Epithelial cell of alveolus of lung (primary cell): ENCODE measurements at places on chromosomes 6 and 20. TPM values are rescaled to one million over a fixed set of nuclear protein-coding genes. Genes with fewer than 3 reads are reported as not detected.

CAGE1 gene
- total RNA-seq = under 0.01 TPM in 1 of 2 replicates, not detected in the other

SYNDIG1 gene
- 0.78 and 1.8 TPM in 2 replicates for total RNA-seq

MUCL3 gene
- total RNA-seq = not detected in 2 replicates

RRAGD gene
- total RNA-seq = 0.16 and 3.2 TPM in 2 replicates

CYP21A2 gene
- total RNA-seq = not detected in 2 replicates

CPNE5 gene
- total RNA-seq = 0.26 TPM in 1 of 2 replicates, not detected in the other

SFT2D1 gene
- total RNA-seq = 45.7 and 49.5 TPM in 2 replicates

BTNL2 gene
- total RNA-seq = not detected in 2 replicates

NHSL1 gene
- total RNA-seq = 15.1 and 22.0 TPM in 2 replicates

UBR2 gene
- 10.1 and 13.2 TPM in 2 replicates for total RNA-seq

CLPSL1 gene
- total RNA-seq = not detected in 2 replicates

PTCRA gene
- not detected in 2 replicates for total RNA-seq

FOXC1 gene
- 1.5 and 3.1 TPM in 2 replicates for total RNA-seq

BMP7 gene
- not detected in 2 replicates for total RNA-seq

ZNF341 gene
- 0.88 and 2.8 TPM in 2 replicates for total RNA-seq

DSP gene
- 2.2 and 12.7 TPM in 2 replicates for total RNA-seq

GCNT2 gene
- total RNA-seq = 0.08 and 1.0 TPM in 2 replicates

LY6G6F gene
- not detected in 2 replicates for total RNA-seq

GPR6 gene
- total RNA-seq = not detected in 2 replicates

SEL1L2 gene
- not detected in 2 replicates for total RNA-seq

NINL gene
- 6.5 and 9.0 TPM in 2 replicates for total RNA-seq

LAMP5 gene
- total RNA-seq = under 0.01 TPM in 1 of 2 replicates, not detected in the other

PRR18 gene
- total RNA-seq = 0.13 TPM in 1 of 2 replicates, not detected in the other

ATP6V1G2 gene
- total RNA-seq = 4.1 and 5.9 TPM in 2 replicates

RFX6 gene
- not detected in 2 replicates for total RNA-seq

TULP1 gene
- total RNA-seq = 0.24 TPM in 1 of 2 replicates, not detected in the other

SPATA2 gene
- 2.6 and 3.5 TPM in 2 replicates for total RNA-seq

WFDC10A gene
- total RNA-seq = not detected in 2 replicates

CLDN20 gene
- not detected in 2 replicates for total RNA-seq

MEI4 gene
- not detected in 2 replicates for total RNA-seq

SOX18 gene
- 0.13 and 2.4 TPM in 2 replicates for total RNA-seq

PAK5 gene
- total RNA-seq = not detected in 2 replicates

PRPH2 gene
- total RNA-seq = 2.5 and 4.4 TPM in 2 replicates

LRRC73 gene
- total RNA-seq = 0.39 TPM in 1 of 2 replicates, not detected in the other

SNAP25 gene
- total RNA-seq = 6.6 and 28.2 TPM in 2 replicates

SLC22A2 gene
- not detected in 2 replicates for total RNA-seq

GJA1 gene
- total RNA-seq = 153 and 187 TPM in 2 replicates

TPX2 gene
- 35.1 and 61.2 TPM in 2 replicates for total RNA-seq
